ENCODE measurements at places on chromosomes 16 and 17.

GRCh38 chr17:59669411-59669810 lies 37.8 kb downstream of the PTRH2 start:
- peaks cover 99% of the 10 kb centered on the region for H3K36me3 ChIP-seq
- no peak overlapping the region for H3K4me3 ChIP-seq
- H3K27ac ChIP-seq: peak overlapping the region; percentile 23
- no peaks in the 10 kb centered on the region for H3K27me3 ChIP-seq
- no peak for DNase-seq

DNA sequence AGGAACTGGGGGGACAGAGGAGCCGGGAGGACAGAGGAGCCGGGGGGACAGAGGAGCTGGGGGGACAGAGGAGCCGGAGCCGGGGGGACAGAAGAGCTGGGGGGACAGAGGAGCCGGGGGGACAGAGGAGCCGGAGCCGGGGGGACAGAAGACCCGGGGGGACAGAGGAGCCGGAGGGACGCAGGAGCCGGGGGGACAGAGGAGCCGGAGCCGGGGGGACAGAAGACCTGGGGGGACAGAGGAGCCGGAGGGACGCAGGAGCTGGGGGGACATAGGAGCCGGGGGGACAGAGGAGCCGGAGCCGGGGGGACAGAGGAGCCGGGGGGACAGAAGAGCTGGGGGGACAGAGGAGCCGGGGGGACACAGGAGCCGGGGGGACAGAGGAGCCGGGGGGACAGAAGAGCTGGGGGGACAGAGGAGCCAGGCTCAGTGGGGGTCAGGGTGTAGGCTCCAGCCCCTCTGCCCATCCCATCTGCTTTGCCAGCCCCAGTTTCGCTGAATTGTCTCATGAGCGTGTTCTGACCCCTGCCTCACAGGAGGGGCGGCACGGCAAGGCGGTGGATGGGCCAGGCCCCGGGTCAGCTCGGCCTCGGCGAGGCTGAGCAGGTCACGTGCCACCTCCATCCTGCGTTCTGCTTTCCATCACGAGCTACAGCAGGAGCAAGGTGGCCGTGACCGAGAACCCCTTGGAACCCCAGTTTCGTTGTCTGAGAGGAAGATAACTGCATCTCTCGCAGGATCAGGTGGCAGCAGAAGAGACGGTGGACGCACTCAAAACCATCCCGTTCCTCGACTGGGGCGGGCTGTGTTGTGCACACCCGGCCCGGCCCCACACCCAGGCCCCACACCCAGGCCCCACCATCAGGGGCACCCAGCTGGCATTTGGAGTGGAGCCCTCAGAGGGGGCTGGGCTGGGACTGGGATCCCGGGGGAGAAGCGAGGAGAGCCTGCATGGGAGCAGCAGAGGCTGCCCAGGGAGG lies 26.1 kb upstream of the CBFA2T3 start:
- H3K4me1 ChIP-seq: peaks cover 5% of the 10 kb centered on the region
- no peak overlapping the region for H3K27ac ChIP-seq
- no peak for DNase-seq
- peaks cover 56% of the 10 kb centered on the region for H3K27me3 ChIP-seq
- no peak overlapping the region for H3K4me3 ChIP-seq
- no peaks in the 10 kb centered on the region for H3K36me3 ChIP-seq

- no peak overlapping the region for H3K4me3 ChIP-seq
- no peaks in the 10 kb centered on the region for H3K4me1 ChIP-seq
- H3K27me3 ChIP-seq: no peaks in the 10 kb centered on the region
These were observed 123.7 kb upstream of the AXIN2 start for GRCh38 chr17:65685110-65685509.

DNA sequence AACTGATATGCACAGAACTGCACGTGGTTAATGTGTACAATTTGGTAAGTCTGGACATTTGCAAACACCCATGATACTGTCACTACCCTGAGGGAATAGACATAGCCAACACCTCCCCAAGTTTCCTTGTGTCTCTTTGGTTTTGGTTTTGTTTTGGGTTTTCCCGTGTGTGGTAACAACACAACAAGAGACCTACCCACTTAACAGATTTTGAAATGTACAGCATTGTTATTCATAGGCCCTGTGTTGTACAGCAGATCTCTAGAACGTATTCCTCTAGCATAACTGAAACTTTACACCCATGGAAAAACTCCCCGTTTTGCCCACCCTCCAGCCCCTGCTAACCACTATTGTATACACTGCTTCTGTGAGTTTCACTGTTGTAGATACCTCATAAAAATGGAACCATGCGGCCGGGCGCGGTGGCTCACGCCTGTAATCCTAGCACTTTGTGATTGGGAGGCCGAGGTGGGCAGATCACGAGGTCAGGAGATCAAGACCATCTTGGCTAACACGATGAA lies 76.3 kb upstream of the TBC1D3K start:
- H3K27me3 ChIP-seq: no peaks in the 10 kb centered on the region
- no peaks in the 10 kb centered on the region for H3K36me3 ChIP-seq
- H3K4me3 ChIP-seq: no peak overlapping the region
- DNase-seq: no peak
- no peaks in the 10 kb centered on the region for H3K4me1 ChIP-seq
- no peak overlapping the region for H3K27ac ChIP-seq
